ENCODE measurements at places on chromosomes 2 and 18.

DNA sequence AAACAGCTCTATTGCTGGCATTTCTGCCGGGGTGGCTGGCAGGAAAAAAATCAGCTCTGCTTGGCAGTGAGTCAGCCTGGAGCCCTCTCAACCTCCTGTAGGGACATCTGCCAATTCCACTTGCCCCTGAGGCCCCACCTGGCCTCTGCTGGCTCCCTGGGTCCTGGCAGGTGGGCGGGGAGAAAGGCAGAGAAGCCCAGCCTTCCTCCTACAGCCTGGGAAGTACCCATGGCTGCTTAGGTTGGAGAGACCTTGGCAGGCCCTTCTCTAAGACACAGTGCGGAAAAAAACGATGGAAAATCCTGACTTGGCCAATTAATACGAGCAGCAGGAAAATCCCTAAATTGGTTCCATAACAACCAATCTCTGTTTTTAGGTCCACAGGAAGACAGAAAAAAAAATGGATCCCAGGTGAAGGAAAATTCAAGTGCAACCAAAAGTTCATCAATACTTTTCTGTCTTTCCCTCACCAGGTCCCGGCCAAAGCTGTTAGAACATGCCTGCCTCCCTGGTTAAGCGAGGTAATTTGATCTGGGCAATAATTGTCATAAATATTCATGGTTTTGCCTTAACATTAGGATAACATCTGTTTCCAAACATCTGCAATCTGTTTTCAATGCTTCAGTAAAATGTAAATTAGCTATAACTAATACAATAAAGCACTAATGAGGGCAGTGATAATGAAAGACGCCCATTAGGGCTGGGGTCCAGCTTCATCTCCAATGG is 245.9 kb downstream of the TFCP2L1 start:
- DNase-seq: peak; percentile 17

GRCh38 chr2:183825710-183826109 is 701.5 kb downstream of the NUP35 start:
- DNase-seq: no peak

GRCh38 chr2:237501892-237502513 is 15.0 kb downstream of the MLPH start:
- DNase-seq: no peak

- DNase-seq: no peak
Observed at GRCh38 chr18:8711736-8712135, 6.4 kb downstream of the MTCL1 start.

DNA sequence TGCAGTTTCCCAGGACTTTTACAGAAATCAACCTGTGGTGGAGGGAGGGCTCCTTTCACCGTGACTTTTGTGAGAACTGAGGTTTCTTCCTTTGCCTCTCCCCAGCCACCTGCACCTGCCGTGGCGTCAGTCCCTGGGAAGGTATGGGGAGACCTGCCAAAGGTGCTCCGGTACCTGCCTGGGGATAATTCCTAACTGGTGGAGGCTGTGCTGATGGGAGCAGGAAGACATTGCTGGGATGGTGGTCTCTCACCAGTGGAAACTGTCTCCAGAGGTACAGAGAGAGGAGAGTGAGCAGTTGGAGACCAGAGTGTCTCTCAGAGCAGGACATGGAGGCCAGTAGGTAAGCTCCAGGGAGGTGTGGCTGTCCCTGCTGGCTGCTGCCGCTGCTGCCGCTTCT is 52.6 kb downstream of the CIB4 start:
- DNase-seq: no peak

DNA sequence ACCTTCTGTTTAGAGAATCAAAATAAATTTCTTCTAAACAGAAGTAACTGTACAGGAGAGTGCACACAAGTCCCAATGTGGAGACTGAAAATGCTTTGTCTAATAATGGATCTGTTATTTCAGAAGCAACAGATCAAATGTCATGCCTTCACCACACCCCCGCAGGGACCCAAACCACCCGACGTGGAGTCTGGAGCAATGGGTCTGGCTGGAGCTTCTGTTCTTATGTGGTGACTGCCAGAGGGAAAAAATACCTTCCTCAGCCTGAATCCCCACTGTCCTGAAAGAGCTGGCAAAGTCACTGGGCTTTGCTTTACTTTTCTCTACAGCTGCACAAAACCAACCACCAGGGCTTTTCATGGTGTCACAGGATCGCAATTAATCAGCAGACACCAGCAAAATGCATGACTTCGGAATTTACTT is 119.0 kb upstream of the ZFP36L2 start:
- no peak for DNase-seq

DNA sequence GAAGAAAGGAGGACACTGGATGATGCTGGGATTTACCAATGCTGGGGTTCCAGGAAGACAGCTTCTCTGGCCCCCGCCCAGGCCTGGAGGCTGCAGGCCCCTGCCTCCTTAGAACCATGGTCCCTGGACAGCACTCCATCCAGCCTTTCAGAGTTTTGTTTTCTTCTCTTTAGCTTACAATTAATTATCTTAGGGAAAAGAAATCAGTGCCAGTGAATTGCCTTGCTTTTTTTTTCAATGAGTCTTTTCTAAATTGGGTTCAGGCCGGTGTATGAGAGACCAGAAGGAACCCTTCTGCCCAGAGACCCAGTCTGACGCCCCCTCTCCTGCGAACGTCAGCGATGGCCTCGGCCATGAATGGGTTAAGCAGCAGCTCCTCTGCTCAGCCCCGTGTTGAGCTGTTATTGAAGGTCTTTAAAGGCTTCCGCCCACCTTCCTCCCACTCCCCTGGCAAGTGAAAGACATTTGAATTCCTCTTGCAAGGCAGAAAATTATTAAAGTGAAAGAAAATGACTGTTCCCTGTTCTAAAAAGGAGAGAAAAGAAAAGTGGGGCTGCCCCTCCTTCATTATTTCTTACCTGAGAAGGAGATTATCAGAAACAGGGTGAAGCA is 65.7 kb upstream of the CHMP1B start:
- no peak for DNase-seq

DNA sequence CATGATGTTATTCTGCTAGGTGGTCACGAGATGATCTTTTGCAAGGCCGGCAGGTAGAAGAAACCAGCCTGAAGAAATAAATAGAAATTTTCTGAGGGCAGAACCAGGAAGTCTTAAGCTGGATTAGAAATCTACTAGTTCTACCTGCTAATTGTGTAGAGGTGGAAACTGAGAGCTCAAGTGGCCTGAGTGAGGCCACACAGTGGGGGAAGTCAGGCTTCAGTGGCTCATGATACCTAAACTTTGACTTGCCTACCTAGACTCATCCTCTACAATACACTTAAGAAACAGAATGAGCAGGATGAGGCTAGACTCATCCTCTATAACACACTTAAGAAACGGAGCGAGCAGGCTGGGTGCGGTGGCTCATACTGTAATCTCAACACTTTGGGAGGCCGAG is 134.9 kb upstream of the NDUFV2 start:
- no peak for DNase-seq

DNA sequence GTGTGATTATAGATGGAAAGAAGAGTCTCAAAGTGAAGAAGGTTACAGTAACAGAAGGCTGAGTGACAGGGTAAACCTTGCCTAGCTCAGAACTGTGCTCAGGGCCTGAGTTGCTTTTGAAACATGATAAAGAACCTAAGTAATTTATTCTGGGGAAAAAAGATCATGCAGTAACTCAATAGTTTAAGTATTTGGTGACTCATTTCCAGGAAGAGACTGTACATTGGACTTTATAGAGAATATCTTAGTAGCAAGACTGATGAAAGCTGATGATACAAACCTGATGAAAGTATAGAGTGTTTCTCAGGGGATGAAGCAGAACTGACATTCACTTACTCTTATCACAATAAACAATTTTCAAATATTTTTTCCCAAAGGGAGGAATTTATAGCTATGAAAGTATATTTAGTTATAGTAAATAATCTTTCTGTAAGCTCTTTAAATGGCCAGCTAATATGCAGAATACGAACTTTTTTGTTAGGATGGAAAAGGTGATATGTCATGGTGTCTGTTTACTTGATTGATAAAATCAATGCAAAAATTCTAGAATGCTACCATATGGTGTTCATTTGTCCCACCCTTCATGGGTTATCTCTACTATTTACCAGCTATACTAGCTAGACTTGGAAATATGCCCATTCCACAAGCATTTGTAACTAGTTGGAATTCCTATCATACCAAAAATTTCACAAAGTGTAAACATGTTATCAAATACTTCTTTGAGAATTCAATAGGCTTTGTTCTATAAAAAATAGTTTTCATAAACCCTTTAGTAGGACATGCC is 1265.5 kb upstream of the ACVR2A start:
- DNase-seq: no peak

- no peak for DNase-seq
Observed at GRCh38 chr2:217414429-217414828, 554.6 kb upstream of the TNP1 start.

- DNase-seq: no peak
Observed at GRCh38 chr2:98020516-98020915, 24.8 kb upstream of the TMEM131 start.

- no peak for DNase-seq
Observed at GRCh38 chr2:99863236-99863902, 279.0 kb downstream of the AFF3 start.

- no peak for DNase-seq
Observed at GRCh38 chr2:207926133-207926988, 99.0 kb downstream of the PLEKHM3 start.

GRCh38 chr18:33316146-33316587 is 124.4 kb downstream of the CCDC178 start:
- no peak for DNase-seq

DNA sequence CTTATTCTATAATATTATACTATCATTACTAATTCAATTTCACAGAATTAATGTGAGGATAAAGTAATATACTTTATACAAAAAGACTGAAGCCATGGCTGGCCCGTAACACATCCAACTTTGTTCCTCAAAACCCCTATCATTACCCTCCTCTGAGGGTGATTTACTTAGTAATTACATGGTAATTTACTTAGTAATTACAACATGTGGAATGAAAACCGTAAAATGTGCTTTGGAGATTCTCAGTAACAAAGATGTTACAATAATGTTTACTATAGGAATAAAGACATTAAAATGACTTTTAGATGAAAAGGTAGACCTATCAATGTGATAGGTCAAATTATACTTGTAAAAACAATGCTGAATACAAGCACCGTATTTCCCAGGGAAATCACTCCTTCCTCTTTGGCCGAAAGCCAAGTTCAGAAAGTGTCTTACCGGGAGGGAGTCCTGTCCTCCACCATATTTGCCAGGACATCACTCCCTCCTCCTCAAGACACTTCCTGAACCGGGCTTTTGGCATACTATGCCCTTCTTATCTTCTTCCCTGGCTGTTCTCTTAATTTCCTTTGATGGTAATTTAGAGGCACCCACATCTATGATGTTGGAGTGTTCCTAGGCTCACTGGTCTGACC is 1047.8 kb downstream of the SOCS6 start:
- no peak for DNase-seq

DNA sequence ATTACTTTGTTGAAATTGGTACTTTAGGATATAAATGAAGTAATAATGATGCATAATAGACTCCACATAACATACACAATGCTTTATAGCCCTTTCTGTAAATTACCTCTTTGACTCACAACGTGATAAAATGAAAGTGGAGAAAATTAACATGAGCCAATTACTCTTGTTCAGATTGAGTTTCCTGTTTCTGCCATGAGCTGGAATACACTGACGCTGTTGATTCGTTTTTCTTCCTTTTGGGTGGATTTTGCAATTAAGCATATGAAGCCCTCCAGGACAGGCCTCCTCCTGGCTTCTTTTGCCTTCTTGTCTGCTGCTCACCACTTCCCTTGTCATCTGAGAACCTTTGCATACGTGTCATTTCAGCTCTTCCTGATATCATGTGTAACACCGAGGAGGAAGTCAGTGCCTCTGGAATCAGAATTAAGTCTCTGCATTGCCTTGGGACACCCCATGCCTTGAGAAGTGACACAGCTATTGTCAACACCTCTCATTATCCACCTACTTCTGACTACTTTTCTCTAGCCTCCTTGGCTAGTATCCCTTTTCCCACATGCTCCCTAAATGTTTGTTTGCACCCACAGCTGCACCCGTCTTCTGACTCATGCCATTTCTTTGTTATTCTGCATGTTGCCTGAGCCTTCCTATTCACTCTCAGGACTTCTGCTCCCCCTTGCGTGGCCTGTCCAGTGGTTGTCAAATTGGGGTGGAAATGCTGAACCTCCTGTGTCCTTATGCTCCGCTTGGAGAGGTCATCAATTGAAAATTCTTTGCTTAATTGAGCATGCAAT is 134.1 kb downstream of the FMNL2 start:
- peak; percentile 11 for DNase-seq

GRCh38 chr2:26400723-26401122 is 997 bp upstream of the DRC1 start:
- no peak for DNase-seq

GRCh38 chr2:145194673-145195072 is 674.8 kb upstream of the ZEB2 start:
- DNase-seq: no peak

GRCh38 chr2:149143734-149144133 is 105.2 kb downstream of the LYPD6B start:
- DNase-seq: no peak

- no peak for DNase-seq
Observed at GRCh38 chr2:120262761-120263428, 10.2 kb downstream of the RALB start.

GRCh38 chr2:144412709-144413108 is 107.2 kb downstream of the ZEB2 start:
- no peak for DNase-seq

DNA sequence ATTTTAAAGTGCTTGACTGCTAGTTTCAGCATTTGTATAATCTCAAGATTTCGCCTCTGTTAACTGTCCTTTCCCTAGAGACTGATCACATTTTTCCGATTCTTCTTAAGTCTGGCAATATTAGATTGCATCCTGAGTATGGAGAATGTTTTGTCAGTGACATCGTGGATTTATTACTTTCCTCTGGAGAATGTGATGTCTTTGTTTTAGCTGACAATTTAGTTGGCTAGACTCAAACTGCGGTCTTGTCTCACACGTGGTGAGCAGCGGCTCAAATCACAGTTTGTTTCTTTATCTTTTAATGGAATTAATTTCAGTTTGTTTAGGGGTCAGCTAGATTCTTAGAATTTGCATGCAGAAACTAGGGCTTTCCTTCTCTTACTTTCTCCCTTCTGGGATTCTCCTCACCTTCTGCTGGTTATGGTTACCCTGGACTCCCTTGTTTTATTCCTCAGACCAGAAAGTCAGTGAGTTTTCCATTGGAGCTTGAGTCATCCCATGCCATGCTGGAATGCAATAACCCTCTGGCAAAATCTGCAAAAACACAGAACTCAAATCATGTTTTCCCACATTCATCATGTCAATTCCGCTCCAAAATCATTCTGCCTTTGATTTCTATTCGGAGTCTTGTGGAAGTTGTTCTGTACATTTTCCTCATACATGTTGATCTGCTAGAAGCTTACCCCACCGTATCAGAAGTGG is 327.2 kb upstream of the TRIB2 start:
- DNase-seq: no peak

- no peak for DNase-seq
Observed at GRCh38 chr18:13470516-13471197, 252.1 kb downstream of the LDLRAD4 start.

- no peak for DNase-seq
Observed at GRCh38 chr2:172995323-172996244, 80.1 kb upstream of the MAP3K20 start.
